ENCODE measurements at places on chromosomes 3 and 15.

GRCh38 chr3:89276116-89276515, 168.7 kb downstream of the EPHA3 start:
- no peak for DNase-seq

GRCh38 chr3:57095363-57095762, 34.9 kb downstream of the SPATA12 start:
- DNase-seq, result no peak

- DNase-seq, result no peak
Measured at GRCh38 chr15:76512971-76513370, 176.4 kb downstream of the ISL2 start.

GRCh38 chr3:78204977-78205376, 1165.1 kb downstream of the ROBO2 start:
- no peak for DNase-seq

- no peak for DNase-seq
Measured at GRCh38 chr3:172591876-172592771, 68.9 kb upstream of the TNFSF10 start.

- no peak for DNase-seq
Measured at GRCh38 chr15:65743637-65744252, 48.3 kb downstream of the DENND4A start.

GRCh38 chr3:67123914-67124313, 125.8 kb downstream of the KBTBD8 start:
- DNase-seq, result no peak

DNA sequence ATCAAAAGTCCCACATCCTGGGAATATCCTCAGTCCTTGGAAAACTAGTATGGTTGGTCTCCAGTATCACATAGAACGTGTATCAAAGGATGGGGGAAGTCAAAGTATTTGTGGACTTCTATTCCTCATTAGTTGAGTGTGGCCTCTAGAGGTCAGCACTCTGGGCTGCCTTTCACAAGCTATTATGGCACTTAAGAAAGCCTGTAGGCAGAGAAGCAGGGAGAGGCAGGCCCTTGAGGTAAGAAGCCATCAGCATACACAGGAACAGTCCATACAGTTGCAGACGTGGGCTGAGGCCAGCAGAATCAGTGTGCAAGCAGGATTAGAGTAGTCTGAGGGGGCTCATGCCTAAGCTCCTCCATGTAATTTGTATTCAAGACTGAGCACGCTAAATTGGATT, 341.7 kb downstream of the CLSTN2 start:
- DNase-seq, result no peak

- no peak for DNase-seq
Measured at GRCh38 chr15:81165535-81165934, 31.1 kb upstream of the IL16 start.

DNA sequence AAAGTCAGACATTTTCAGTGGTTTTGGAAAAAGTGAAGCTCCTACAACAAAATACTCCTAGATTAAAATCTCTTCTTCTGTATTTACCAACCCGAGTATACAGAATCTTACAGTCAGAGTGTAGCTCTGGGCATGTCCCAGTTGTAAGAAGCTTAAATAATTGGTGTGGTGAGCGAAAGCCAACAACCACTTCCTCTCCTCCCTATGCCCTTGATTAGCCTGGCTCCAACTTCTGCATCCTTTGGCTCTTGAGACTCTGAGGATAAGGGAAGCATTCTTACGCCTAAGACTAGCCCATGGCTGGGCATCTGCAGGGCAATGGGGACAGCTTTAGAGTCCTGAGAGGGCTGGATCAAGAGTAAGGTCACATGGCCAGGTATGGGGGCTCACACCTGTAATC, 25.5 kb downstream of the RFT1 start:
- no peak for DNase-seq

DNA sequence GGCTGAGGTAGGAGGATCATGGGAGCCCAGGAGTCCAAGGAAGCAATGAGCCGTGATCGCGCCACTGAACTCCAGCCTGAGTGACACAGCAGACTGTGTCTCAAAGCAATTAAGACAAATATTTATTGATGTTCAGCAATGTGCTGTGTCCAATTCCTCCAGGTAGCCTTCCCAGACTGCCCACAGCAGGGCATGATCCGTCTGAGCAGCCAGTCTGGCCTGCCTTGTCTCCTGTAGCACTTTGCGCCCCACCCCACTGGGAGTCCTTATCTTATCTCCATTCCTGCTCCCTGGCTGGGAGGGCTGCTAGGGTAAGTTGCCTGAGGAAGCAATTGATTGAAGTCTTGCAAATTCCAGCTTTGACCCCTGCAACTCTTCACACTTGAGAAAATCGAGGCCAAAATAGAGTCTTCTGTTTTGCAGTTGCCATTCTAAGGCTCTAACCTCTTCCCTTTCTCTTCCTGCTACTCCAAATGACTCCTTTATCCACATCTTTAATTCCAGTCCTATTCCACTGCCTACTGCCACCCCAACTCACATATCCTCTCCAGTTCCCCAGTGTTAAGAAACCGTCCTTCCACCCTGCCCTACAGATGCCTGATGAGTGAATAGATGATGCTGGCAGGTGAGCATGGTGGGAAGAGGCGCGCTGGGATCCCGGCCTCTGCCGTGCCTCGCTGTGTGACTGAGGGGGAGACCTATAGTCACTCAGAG, 26.9 kb upstream of the LCTL start:
- no peak for DNase-seq

GRCh38 chr15:36571301-36571700, 8.1 kb upstream of the CDIN1 start:
- DNase-seq, result no peak

- DNase-seq, result peak; percentile 91
Measured at GRCh38 chr15:63372018-63372705, 9.5 kb downstream of the CA12 start.

- DNase-seq, result peak; percentile 5
Measured at GRCh38 chr15:31236184-31237042, 90.2 kb upstream of the KLF13 start.

DNA sequence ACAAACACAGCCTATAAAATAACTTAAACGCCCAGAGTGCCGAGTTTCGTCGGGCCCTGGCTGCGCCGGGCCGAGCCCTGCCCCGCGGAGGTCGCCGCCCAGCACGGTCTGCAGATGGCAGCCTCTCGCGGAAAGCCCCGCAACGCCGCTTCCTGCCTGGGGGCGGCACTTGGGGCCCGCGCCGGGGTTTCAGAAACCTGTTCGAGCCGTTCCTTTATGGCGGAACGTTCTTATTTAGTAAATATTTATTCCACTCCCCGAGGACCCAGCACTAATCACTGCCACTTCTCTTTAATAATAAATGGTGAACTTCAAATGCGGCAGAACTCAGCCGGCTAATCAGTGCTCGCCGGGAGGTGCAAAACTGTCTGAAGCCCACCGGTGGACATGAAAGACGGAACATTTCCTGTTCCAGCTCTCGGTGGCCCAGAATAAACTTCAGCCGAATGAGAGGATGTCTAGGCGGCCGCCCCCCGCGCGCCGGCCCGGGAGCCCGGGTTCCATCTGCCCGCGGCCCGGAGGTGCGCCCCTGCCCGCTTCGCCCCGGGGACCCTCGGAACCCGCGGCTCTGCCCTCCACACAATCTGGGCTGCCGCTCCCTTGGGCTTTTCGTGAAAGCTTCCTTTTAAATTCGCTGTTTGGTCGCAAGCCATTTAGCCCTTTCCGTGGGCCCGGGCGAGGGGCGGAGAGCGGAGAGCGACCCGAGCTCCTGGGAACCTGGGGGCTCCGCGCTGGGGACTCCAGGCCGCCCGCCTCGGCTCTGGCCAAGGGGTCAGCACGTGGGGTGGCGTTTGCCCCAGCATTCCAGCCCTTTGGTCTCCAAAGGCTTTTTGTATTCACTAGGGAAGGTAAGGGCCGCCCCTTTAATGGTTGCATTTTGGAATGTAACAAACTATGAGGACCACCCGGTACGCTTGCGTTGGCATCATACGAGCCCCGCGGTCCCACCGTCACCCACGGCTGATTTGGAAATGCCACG, 110.8 kb upstream of the ATP11B start:
- DNase-seq, result no peak

- DNase-seq, result no peak
Measured at GRCh38 chr3:143089965-143090364, 29.6 kb upstream of the CHST2 start.

DNA sequence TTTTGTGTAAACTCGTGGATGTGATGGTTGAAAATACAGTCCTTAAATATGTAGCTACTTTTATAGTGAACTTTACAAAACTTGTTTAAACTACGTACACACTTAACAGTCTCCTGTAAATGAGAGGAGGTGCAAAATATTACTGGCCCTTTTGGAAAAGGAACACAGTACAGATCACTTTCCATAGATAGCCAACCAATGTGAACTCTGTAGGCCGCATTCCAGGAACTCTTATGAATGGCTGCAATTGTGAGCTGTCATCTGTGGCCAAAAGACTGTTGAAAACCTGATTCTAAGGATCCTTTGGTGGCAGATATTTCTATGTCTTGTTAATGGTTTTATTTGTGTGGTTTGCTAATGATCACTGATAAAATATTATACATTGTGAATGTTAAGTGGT, 6.2 kb downstream of the TSC22D2 start:
- no peak for DNase-seq

DNA sequence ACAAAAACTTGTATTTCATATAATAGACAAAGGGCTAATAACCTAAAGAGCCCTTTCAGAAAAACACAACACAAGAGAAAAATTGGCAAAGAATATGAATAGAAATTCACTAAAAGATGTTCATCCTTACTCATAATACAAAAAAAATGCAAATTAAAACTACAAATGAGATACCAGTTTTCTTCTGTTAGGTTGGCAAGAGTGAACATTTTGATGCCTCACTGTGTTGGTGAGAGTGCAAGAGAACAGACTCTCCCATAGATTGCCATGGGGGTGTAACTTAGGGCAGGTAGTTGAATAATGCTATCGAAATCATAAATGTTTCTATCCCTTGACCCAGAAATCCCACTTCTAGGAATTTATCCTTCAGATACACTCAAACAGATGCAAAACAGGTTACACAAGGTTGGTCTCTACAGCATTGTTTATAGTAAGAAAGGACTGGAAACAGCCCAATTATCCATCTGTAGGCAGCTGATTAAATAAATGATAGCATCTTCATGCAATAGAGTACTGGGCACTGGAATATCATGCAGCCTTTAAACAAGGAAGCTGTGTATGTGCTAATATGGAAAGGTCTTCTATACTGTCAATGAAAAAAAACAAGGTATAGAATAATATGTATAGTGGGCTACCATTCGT, 146.3 kb downstream of the TLE3 start:
- DNase-seq, result no peak

DNA sequence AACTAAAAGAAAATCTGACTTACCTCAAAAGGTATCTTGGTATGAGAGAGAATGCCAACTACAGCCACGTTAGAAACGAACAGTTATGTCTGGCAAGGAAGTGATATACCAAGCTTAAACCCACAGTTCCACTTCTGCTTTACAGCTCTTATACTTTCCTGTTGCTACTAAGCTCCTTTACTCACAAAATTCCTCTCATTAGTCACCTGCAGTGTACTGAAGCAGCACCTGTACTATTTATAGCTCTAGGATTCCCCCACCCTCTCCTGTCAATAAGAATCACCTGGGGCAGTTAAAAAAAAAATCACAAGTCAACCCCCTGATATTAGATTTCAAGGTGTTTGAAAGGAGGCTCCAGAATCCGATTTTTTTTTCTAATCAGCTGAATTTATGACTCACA, 2.9 kb upstream of the TMEM266 start:
- peak; percentile 39 for DNase-seq

GRCh38 chr3:50610181-50610971, 1.2 kb downstream of the CISH start:
- no peak for DNase-seq

GRCh38 chr3:32606960-32607359, 36.3 kb upstream of the DYNC1LI1 start:
- no peak for DNase-seq

GRCh38 chr15:52503788-52504496, 24.7 kb downstream of the MYO5A start:
- peak; percentile 34 for DNase-seq

DNA sequence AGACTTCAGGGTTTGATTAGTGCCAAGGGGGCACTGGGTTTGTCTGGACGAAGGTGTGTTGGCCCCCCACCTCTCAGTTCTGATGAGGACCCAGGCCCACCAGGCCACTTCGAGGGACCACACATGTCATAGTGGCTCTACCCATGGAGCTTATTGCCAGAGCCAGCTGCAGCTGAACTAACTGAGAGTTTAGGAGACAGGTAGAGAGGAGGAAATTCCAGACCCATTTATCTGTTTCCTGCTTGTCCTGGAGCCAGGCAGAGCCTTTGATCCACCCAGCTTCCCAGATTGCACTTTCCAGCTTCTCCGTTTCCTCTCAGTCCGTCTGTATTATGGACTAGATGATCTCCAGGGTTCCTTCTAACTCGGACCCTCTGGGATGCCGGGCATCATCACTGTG, 20.9 kb downstream of the SLC24A1 start:
- DNase-seq, result no peak

DNA sequence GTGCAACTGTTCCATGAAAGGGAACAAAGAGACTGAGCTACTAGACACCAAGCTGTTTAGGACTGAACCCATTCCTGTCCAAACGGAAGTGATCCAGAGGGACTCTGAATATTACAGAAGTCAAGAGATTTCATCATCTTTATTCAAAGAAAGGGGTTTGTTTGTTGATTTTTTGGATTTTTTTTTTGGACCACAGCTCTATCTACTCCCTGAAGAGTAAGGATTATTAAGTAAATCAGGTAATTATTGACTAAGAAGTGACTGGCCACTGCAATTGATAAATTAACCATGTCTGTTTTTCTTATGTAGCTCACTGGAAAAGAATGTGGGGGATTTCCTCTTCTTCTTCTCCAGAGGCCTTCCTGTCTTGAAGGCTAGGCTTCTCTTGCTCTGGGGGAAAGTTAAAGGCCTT, 146.6 kb upstream of the TPM1 start:
- peak; percentile 46 for DNase-seq

DNA sequence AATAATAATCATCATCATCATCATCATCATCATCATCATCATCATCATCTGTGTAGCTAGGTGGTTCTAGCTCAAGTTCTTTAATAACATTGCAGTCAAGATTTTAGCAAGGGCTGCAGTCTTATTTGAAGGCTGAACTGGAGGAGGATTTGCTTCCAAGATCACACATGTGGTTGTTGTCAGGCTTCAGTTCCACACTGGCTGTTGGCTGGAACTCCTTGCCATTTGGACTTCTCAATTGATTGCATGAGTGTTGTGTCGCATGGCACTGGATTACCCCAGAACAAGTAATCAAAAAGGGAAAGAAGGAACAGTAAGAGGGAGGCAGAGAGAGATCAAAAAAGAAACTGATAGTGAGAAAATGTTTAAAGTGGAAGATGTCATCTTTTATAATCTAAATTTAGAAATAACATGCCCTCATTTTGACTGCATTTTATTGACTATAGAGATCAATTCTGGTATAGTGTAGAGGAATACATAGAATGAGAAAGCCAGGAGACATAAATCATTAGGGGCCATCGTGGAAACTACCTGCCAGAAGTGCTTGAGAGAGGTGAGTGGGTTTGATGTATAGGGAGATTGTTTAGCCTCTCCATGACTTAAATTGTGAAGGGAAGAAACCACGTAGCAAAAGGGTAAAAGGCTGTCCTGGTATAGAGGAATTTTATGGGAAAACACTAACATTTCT, 346.6 kb upstream of the RBMS3 start:
- no peak for DNase-seq

All from epithelial cell of prostate (primary cell).